ENCODE measurements at places on chromosomes 11 and 22.
A peak's percentile ranks its signal among the peaks of the same experiment; 100 is the strongest.

GRCh38 chr11:77403211-77403610, 70.7 kb downstream of the PAK1 start:
- peaks cover 9% of the 10 kb centered on the region for H3K4me1 ChIP-seq
- H3K27ac ChIP-seq, result no peak overlapping the region
- no peak for DNase-seq
- no peaks in the 10 kb centered on the region for H3K36me3 ChIP-seq
- no peaks in the 10 kb centered on the region for H3K27me3 ChIP-seq

DNA sequence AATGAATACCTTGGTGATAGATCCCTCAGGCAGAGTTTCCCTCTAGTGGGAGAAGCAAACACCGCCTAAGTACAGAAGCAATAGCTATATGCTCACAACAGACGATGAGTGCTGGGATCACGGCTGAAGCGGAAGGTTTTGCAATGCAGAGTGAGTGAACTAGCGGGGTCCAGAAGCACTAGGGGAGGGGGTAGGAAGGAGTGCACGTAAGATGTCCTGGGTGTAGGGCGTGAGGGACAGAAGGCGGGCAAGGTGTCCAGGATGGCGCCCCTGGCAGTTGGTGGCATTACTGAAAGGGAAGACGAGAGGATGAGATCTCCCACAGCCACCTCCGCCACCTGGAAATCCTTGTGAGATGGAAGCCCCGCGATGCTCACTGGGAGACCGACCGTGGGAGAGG, 81.0 kb downstream of the ETS1 start:
- DNase-seq, result no peak
- H3K27ac ChIP-seq, result peak overlapping the region; percentile 90
- H3K36me3 ChIP-seq, result no peaks in the 10 kb centered on the region
- H3K4me1 ChIP-seq, result peaks cover 68% of the 10 kb centered on the region
- H3K4me3 ChIP-seq, result no peak overlapping the region

GRCh38 chr11:119120639-119121007, 757 bp upstream of the HINFP start:
- H3K36me3 ChIP-seq, result peaks cover 6% of the 10 kb centered on the region
- H3K4me1 ChIP-seq, result peaks cover 22% of the 10 kb centered on the region
- no peaks in the 10 kb centered on the region for H3K27me3 ChIP-seq
- DNase-seq, result no peak

- H3K27me3 ChIP-seq, result no peaks in the 10 kb centered on the region
- DNase-seq, result no peak
- no peak overlapping the region for H3K27ac ChIP-seq
These were observed 9.0 kb upstream of the NUCB2 start for GRCh38 chr11:17267576-17267975.

GRCh38 chr22:28855355-28856094, 27.8 kb upstream of the ZNRF3 start:
- DNase-seq, result no peak
- no peak overlapping the region for H3K27ac ChIP-seq
- H3K4me1 ChIP-seq, result no peaks in the 10 kb centered on the region
- no peak overlapping the region for H3K4me3 ChIP-seq

- no peak overlapping the region for H3K27ac ChIP-seq
- no peak overlapping the region for H3K4me3 ChIP-seq
- no peak for DNase-seq
- no peaks in the 10 kb centered on the region for H3K27me3 ChIP-seq
These were observed 43.0 kb downstream of the TCF20 start for GRCh38 chr22:42227435-42227834.

- H3K27me3 ChIP-seq, result no peaks in the 10 kb centered on the region
- peaks cover 90% of the 10 kb centered on the region for H3K4me1 ChIP-seq
- DNase-seq, result no peak
- no peak overlapping the region for H3K4me3 ChIP-seq
These were observed 27.9 kb upstream of the OAF start for GRCh38 chr11:120182790-120183491.

GRCh38 chr11:97359016-97359415, 969.2 kb downstream of the JRKL start:
- no peaks in the 10 kb centered on the region for H3K36me3 ChIP-seq
- H3K27ac ChIP-seq, result no peak overlapping the region
- no peaks in the 10 kb centered on the region for H3K4me1 ChIP-seq

DNA sequence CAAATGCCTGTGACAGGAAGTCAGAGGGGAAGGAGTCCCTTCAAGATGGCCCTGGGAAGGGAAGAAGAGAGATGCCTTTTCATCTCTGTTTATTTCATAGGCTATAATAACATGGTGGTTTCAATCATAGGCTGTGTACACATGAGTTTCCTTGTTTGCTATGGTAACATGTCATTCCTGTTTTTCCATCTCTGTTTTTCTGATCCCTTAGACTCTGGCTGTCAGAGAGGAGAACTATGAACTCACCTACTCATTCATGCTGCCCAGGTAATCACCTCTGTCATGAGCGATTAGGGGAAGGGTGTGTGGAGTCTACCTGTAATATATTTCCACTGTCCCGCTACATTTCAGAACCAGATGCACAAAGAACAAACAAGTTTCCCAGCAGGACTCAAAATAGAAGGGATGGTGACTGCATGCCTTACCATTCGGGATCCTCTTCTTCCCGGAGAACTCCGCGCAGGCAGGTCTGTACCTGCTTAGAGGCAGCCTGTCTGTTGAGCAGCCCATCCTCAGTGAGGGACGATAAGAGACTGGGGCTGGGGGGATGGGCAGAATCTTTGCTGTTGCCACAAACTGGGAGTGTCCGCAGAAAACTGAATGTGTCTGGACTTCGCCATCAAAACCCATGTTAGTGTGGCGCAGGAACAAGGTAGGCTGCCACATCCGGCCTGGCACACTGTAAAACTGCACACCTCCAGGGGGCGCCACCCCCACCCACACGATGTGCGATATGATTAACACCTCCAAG, 7.1 kb upstream of the PEX26 start:
- no peak for DNase-seq
- H3K4me3 ChIP-seq, result no peak overlapping the region
- no peaks in the 10 kb centered on the region for H3K36me3 ChIP-seq
- H3K27me3 ChIP-seq, result no peaks in the 10 kb centered on the region
- peak overlapping the region; percentile 26 for H3K27ac ChIP-seq

- no peak overlapping the region for H3K4me3 ChIP-seq
- DNase-seq, result no peak
- H3K36me3 ChIP-seq, result no peaks in the 10 kb centered on the region
- no peak overlapping the region for H3K27ac ChIP-seq
These were observed 65.0 kb downstream of the SFI1 start for GRCh38 chr22:31561238-31561887.

- DNase-seq, result no peak
- no peak overlapping the region for H3K4me3 ChIP-seq
- no peaks in the 10 kb centered on the region for H3K36me3 ChIP-seq
- peaks cover 16% of the 10 kb centered on the region for H3K27me3 ChIP-seq
- no peak overlapping the region for H3K27ac ChIP-seq
These were observed 117.0 kb downstream of the SLC1A2 start for GRCh38 chr11:35302398-35302797.

- no peaks in the 10 kb centered on the region for H3K27me3 ChIP-seq
- no peak overlapping the region for H3K4me3 ChIP-seq
- H3K27ac ChIP-seq, result no peak overlapping the region
- no peak for DNase-seq
- H3K4me1 ChIP-seq, result peaks cover 4% of the 10 kb centered on the region
These were observed 31.2 kb downstream of the RRP8 start for GRCh38 chr11:6572215-6572614.

GRCh38 chr11:79390477-79390876, 50.4 kb downstream of the TENM4 start:
- H3K27me3 ChIP-seq, result no peaks in the 10 kb centered on the region
- H3K27ac ChIP-seq, result no peak overlapping the region
- no peak for DNase-seq
- no peaks in the 10 kb centered on the region for H3K36me3 ChIP-seq
- H3K4me1 ChIP-seq, result no peaks in the 10 kb centered on the region

GRCh38 chr22:50199829-50200460, 866 bp upstream of the SELENOO start:
- H3K4me3 ChIP-seq, result peak overlapping the region; percentile 92
- peaks cover 18% of the 10 kb centered on the region for H3K4me1 ChIP-seq
- H3K36me3 ChIP-seq, result peaks cover 7% of the 10 kb centered on the region
- DNase-seq, result no peak
- peak overlapping the region; percentile 93 for H3K27ac ChIP-seq

DNA sequence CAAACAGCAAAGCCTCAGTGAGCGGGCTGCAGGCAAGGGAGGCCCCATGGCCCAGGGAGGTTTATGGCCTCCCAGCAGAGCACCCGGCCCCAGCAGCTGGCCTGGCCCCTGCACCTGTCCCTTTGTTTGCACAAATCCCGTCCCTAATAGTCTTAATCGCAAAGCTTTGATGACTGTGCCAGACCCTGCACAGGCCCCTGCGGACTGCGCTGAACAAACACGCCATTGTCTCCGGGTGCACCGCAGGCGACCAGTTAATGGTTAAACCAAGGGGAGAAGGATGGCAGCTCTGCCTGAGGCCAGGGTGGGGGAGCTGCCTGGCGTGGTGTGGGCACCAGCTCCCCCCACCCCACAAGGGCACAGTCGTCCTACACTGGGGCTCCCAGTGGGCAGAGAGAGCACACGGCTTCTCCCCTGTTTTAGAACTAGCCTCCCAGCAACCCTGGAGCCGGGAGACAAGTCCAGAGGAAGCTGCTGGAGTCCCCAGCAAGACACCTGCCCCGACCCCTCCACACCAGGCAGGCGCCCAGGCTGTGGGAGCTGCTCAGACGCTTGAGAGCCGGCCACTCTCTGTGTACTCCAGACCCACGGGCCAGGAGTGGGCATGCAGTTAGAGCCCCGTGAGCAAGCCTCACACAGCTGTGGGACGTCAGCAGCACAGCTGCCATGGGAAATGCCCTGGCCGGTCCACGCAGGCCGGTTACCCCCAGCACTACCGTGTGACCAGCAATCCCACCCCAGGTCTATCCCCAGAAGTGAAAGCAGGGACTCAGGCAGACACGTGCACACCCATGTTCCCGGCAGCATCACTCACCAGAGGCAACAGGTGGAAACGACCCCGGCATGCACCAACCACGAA, 39.7 kb upstream of the TH start:
- no peaks in the 10 kb centered on the region for H3K36me3 ChIP-seq
- no peak overlapping the region for H3K4me3 ChIP-seq
- no peaks in the 10 kb centered on the region for H3K27me3 ChIP-seq
- no peak for DNase-seq

DNA sequence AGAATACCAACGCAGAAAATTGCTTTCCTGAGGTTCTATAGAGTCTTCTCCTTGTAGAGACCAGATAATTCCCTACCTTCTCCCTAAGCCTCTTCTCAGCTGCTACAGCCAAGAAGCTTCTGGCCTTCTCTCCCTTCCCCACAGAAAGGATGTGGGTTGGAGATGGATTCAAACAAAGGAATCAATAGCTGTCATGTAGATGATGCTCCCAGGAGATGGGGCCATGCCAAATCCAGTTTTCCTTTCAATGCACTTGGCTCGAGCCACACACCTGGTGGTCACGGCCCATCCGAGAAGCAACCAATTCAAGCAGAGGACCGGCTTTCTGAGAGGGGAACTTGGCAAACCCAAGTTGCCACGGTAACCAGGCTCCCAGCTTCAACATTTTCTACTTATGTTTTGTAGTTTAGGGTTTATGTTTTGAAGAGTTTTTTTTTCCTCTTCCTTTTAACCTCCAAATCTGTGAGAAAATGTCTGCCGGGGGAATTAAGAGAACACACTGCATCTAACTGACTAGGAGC, 31.3 kb upstream of the OPCML start:
- no peaks in the 10 kb centered on the region for H3K27me3 ChIP-seq
- no peaks in the 10 kb centered on the region for H3K4me1 ChIP-seq
- no peak overlapping the region for H3K27ac ChIP-seq
- DNase-seq, result no peak

DNA sequence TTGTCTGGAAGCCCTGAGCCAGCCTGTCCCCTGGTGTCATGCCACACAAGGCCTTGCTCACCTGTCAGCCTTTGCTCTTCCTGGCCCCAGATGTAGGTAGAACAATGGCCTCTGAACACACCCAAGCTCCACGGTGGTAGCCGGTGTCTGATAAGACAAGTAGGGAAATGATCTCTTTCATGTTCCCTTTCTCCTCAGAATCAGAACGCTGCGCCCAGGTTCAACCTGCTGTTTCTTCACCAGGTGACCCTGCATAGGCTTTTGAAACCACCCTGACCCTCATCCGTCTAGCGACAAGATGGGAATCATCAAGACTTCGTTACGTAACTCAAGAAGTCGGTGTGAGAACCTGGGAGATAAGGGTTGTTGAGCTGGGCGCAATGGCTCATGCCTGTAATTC, 28.7 kb upstream of the YWHAH start:
- no peaks in the 10 kb centered on the region for H3K4me1 ChIP-seq
- no peak for DNase-seq
- peaks cover 15% of the 10 kb centered on the region for H3K36me3 ChIP-seq
- no peak overlapping the region for H3K4me3 ChIP-seq
- H3K27me3 ChIP-seq, result no peaks in the 10 kb centered on the region

DNA sequence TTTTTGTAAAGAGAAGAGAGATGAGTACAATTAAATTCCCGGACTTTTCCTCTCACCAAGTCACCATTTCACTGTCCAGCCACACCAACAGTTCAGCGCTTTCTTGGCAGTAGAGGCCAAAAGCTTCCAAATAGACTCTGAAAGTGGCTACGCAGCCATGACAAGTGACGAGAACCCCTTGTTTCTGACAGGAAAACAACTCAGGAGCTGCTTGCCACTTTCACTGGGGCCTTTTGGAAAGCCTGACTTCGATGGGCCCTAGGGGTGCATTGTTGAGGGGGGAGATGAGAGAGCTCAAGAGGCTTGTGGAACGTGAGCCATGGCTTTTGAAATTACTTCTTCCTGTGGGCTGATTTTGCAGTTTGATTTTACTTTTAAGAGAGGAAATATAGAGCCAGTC, 422.1 kb upstream of the FAT3 start:
- no peaks in the 10 kb centered on the region for H3K27me3 ChIP-seq
- no peak for DNase-seq
- no peak overlapping the region for H3K4me3 ChIP-seq
- no peak overlapping the region for H3K27ac ChIP-seq
- no peaks in the 10 kb centered on the region for H3K36me3 ChIP-seq
- no peaks in the 10 kb centered on the region for H3K4me1 ChIP-seq

- no peaks in the 10 kb centered on the region for H3K36me3 ChIP-seq
- H3K27ac ChIP-seq, result no peak overlapping the region
- no peaks in the 10 kb centered on the region for H3K4me1 ChIP-seq
These were observed 134.0 kb downstream of the FAM76B start for GRCh38 chr11:95655536-95655935.

DNA sequence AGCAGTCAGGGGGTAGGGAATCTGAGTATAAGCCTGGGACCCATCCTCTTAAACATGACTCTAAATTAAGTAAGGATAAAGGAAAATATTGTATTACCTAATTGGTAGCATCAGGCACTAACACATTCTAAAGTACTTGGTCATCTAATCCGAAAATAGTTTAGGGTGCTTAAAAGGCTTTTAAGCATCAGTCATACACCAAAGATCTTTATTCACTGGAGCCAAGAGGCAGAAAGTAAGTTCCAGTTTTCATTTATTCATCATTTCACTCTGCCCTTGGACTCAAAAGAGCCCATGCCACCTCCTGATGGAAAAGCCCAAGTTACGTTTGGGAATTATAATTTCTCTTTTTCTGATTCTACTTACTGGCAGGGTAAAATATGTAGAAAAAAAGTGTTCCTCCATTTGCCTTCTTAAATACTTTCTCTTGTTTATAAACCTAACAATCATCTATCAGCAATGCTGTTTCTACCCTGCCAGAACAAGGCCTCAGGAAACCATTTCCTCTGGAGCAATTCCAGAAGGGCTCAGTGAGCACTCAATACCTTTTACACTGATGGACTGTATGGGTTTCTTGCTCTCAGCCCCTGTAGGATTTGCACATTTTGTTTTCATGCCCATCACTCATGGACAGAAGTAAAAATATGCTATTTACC, 120.1 kb upstream of the SLC5A12 start:
- no peaks in the 10 kb centered on the region for H3K27me3 ChIP-seq
- no peak for DNase-seq
- H3K4me3 ChIP-seq, result no peak overlapping the region
- H3K27ac ChIP-seq, result peak overlapping the region; percentile 76
- H3K4me1 ChIP-seq, result no peaks in the 10 kb centered on the region

Measured in esophagus squamous epithelium (tissue), 5 donors.